ENCODE measurements at places on chromosomes 1 and 21.

- no peak for DNase-seq
Observed at GRCh38 chr1:222045786-222046185, 303.9 kb upstream of the DUSP10 start.

DNA sequence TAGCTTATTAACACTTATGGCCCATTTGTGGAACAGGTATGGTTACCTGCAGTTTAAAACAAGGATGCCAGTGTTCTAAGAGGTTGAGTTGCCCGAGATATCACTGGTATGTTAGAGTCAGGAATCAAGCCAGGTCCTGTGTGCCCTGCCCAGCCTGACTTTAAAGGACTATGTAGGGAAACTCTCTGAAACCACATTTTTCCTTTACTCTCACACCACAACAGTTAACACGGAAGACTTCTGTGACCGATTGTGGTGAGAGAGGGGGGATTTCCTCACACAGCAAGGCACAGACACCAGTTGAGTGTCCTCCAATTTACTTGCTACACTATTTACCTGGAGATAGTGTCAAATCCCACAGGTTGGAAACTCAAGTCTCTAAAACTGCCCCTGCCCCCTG, 47.8 kb downstream of the UCK2 start:
- no peak for DNase-seq

DNA sequence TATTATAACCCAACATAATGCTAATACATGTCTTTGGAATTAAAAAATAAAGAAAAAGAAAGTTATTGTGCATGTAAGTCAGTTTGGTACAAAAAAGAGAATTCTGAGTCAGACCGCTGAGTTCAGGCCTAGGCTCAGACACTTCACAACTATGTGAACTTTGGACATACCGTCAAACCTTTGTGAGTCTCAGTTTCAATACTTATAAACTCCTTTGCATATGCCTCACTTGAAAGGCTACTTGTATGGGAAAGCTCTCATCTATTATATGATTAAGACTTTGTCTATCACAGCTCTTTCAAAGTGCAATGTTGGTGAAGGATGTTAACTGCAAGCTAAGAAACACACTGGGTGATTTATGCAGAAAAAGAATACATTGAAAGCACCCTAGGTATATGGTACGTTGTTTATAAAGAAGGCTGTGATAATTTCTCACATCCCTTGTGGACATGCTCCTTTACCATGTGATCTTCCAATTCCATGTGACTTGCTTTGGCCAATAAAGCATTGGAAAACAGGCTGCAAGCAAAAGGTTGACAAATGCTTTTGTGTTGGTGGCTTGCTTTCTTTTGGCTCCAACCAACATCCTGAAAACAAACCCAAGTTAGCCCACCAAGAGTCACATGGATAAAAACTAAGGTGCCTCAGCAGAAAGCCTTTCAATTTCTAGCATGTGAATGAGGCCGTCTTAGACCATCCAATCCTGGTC, 49.6 kb downstream of the INTS7 start:
- DNase-seq, result no peak

DNA sequence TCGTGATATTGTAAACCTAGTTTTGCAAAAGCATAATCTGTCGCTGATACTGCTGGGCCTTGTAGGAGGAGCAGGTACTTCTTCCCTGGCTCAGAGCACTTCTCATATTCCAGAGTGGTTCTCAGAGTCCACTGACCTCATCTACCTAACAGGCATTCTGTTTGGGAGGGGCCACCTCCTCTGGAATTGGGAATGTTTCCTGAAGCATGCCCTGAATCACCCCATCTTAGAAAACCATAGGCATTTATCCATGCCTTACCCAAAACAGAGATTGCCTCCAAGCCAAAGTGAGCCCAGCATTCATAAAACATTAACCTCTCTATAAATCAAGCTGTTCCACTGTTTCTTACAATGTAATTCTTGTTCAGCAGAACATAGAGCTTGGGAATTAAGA, 35.1 kb downstream of the SLC44A3 start:
- no peak for DNase-seq

GRCh38 chr21:31798842-31799704, 67.2 kb upstream of the SCAF4 start:
- no peak for DNase-seq
